ENCODE measurements at places on chromosomes 7 and 10.

- no peak for DNase-seq
Observed at GRCh38 chr10:83632701-83633100, 506.6 kb upstream of the GHITM start.

GRCh38 chr10:88542522-88542921, 40.6 kb downstream of the RNLS start:
- DNase-seq = no peak

- no peak for DNase-seq
Observed at GRCh38 chr10:24925799-24926198, 26.6 kb downstream of the PRTFDC1 start.

- no peak for DNase-seq
Observed at GRCh38 chr7:39754326-39755120, 131.2 kb downstream of the RALA start.

DNA sequence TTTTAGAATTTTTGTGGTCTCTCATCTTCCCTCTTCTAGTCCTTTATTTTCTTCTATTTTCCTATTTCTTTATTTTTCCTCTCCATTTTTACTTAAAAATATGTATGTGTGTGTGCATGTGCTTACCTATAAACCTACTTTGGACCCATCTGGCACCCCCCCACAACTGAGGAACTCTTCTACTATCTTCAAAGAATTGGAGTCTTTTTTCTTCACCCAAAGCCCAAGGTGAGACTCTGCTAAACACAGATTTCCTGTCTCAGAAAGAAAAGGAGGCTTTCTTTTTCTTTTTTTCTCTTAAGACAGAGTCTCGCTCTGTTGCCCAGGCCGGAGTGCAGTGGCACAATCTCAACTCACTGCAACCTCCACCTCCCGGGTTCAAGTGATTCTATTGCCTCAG, 24.2 kb downstream of the PRTFDC1 start:
- DNase-seq = no peak

- DNase-seq = no peak
Observed at GRCh38 chr7:105187302-105188169, 173.5 kb downstream of the KMT2E start.

DNA sequence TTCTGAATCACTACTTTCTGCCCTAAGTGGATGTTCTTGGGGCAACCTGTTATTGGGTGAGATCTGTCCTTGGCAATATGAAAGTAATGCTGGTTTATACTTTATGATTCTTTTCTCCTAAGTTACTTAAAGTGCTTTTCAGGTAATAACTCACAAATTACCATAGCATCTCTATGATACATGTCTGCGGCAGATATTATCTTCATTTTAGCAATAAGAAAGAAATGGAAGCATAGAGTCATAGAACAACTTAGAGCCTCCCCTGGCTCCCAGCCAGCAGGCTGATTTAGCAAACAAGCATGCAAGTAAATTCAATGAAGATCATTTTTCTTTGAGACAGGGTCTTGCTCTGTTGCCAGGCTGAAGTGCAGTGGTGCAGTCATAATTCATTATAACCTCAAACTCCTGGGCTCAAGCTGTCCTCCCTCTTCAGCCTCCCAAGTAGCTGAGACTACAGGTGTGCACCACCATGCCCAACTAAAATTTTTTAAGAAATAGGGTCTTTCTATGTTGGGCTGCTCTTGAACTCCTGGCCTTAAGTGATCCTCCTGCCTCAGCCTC, 38.1 kb upstream of the GRM8 start:
- DNase-seq = no peak

All from coronary artery (tissue), 2 donors.